NCI-H524 (cell line): ENCODE measurements at places on chromosomes 5 and 9.
A peak's percentile ranks its signal among the peaks of the same experiment; 100 is the strongest.

DNA sequence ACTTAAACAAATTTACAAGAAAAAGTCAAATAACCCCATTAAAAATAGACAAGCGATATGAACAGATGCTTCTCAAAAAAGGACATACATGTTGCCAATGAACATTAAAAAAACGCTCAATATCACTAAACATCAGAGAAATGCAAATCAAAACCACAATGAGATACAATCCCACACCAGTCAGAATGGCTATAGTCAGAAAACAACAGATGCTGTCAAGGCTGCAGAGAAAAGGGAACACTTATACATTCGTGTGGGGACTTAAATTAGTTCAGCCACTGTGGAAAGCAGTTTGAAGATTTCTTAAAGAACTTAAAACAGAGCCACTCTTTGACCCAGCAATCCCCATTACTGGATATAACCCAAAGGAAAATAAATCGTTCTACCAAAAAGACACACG, 10.8 kb downstream of the OR13F1 start:
- DNase-seq: no peak

- DNase-seq: no peak
Observed at GRCh38 chr9:112408275-112408674, 28.4 kb downstream of the HSDL2 start.

GRCh38 chr9:120696551-120697230, 17.6 kb downstream of the MEGF9 start:
- DNase-seq: no peak

GRCh38 chr5:137401946-137402345, 97.2 kb downstream of the SPOCK1 start:
- DNase-seq: peak; percentile 69

DNA sequence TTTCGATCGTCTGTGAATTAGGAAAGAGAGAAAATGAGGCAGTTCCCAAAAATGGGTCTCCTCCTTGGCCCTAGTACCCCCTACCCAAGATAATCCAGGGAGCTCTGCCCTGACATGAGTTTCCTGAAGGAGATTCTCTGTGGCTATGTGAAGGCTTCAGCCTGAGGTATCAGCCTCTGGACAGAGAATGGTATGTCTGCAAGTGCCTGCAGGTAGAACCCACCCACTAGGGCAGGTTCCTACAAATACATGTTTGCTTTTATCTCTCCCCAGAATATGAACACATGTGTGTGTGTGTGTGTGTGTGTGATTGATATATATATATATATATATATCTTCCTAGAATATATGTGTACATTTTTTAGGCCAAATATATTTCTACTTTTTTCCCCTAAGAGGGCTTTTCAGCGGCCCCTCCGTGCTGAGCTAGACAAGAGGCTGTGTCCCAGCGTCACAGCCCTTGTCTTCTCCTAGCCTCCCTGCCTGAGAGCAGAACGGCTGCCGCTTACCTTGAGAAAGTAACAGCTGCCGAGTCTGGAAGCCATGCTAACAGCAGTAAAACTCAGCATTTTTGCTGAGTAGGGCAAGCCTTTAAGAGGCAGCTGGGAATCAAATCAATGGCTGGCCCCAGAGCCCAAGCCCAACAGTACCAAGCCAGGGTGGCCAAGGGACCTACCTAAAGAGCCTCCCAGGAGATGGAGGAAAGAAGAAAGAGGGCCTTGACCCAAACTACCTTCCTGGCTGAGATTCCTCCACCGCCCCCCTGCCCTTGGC, 2.1 kb downstream of the BRINP1 start:
- peak; percentile 79 for DNase-seq

GRCh38 chr5:154482528-154483449, 4.8 kb upstream of the HAND1 start:
- DNase-seq: no peak

GRCh38 chr5:73892806-73893205, 266.8 kb downstream of the ARHGEF28 start:
- DNase-seq: no peak

- no peak for DNase-seq
Observed at GRCh38 chr9:122206118-122207046, 22.4 kb downstream of the LHX6 start.

DNA sequence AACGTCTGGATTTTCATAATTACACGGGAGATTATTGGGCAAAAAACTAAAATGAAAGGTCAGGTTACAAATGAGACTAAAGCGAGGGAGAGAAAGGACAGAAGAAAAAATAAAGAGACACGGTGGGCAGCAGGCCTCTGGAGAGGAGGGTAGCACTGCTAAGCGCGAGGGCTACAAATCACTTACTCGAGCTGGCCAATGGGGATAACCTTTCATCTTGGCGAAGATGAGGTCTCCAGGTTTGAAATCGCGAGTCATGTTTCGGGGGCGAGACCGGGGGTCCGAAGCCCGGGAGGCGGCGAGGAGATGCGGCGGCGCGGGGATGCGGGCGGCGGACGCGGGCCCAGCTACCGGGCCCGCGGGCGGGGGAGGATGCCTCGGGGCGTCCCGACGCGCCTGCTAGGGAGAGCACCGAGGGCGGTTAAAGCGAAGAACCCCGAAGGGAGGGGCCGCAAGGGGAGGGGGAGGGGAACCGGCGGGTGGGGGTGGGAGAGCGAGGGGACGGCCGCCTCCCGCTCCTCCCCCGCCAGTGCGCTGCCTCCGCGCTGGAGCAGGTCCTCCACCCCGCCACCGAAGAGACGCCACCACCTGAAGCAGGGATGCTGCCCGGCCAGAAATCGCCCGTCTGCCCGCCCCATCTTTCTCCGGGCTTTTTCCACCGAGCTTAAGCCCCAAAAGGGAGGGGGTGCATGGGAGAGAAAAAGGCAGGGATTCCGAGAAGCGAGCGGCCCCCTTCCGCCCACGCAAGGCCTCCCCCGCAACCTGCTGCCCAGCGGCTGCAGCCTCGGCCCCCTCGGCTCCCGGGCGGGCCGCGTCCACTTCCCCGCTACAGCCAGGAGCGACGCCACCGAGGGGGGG, 610 bp downstream of the PSIP1 start:
- peak; percentile 51 for DNase-seq

DNA sequence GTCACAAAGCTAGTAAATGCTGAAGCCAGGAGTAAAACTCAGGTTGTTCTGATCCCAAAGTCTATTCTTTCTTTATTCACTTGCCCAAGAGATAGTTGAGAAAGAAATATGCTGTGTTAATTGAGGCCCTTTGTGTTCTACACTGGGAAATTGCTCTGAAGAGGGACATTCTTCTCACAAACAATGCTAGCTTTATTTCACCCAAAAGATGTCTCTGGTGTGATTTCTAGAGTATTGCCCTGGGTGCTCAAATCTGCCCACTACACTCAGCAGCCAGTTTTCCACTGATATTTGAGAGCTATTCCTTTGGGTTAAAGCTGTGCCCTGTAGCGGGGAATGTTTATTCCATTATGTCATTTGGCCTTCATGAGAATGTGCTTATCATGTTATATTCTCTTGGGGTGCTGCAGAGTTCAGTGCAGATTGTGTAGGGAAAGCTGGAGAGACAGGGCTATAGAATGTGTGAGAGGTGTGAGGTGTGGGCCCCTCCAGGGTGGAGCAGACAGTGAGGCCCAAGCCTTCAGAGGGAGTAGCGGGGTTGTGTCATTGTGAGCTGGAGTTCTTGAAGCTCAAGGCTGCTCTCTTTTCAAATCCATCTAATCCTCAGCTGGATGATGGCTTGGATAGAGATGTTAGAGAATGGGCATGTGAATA, 21.0 kb upstream of the C5orf63 start:
- DNase-seq: no peak

- DNase-seq: no peak
Observed at GRCh38 chr5:135072387-135073281, 38.6 kb upstream of the PITX1 start.

- DNase-seq: no peak
Observed at GRCh38 chr5:40634154-40634553, 45.6 kb upstream of the PTGER4 start.

GRCh38 chr5:172574871-172575223, 66.2 kb upstream of the NEURL1B start:
- no peak for DNase-seq

- no peak for DNase-seq
Observed at GRCh38 chr9:14633148-14633547, 60.1 kb downstream of the ZDHHC21 start.

DNA sequence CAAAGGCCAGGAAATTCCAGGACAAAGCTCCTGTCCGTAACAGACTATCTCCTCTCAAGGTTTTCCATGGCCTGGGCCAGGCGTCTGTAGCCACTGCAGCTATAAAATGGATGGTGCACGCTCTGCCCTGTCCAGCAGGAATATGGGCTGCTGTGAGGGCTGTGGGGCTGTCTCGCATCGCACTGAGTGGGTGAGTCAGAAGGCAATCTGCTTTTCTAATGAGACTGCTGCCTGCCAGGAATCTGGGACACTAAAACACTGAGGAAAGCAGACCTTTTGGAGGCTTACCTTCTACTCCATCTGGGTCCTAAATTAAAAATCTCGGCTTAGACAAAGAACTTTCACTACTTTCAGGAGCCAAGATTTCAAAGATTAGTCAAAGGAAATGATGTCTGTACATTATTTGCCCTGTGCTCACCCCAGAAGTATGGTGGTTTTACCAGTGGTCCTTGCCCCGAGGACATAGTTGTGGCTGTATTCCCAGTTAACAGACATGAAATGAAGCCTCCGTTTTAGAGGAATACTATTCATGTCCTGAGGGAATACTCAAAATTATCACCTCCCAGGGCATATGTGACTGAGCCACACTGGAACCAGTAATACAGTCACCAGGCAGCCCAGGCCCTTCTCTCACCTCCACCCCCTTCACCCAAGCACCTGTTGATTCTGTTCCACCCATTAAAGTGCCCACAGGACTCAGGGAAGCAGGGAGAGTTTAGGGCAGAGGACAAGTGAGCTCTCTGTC, 56.4 kb downstream of the PFDN1 start:
- DNase-seq: no peak

- no peak for DNase-seq
Observed at GRCh38 chr5:131821221-131821620, 24.4 kb upstream of the FNIP1 start.

- DNase-seq: no peak
Observed at GRCh38 chr5:10729320-10730042, 31.6 kb downstream of the DAP start.

GRCh38 chr9:115397591-115398312, 279.8 kb upstream of the TNC start:
- DNase-seq: no peak

GRCh38 chr9:72362680-72363139, 2.3 kb downstream of the ZFAND5 start:
- no peak for DNase-seq

DNA sequence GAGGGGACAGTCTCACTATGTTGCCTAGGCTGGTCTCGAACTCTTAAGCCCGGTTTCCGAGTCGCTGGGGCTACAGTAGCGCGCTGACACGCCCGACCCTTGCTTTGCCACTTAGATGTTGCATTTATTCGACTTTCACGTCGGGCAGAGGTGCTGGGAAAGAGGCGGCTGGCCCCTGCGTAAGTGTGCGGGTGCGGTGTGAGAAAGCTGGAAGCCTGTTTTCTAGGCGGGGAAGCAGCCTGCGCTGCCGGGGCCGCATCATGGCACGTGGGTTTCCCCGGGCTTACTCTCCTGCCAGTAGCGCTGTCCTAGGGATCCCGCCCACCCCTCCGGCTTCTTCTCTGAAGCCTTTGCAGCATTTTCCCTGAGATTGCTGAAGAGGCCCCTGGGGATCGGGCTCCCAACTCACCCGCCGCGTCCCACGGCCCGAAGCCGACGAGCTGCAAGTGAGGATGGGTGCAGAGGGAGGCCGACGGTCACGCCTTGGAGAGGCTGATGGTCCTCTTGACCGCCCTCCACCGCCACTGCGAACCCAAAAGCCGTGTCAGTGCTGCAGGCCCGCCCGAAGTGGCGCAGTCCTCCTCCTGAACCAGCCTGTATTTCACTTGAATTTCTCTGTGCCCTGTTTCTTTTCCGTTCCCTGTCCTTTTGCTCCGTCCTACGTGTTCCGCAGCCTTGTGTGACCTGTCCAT, 5.8 kb upstream of the TRIM41 start:
- DNase-seq: no peak

GRCh38 chr5:175252234-175252805, 191.7 kb downstream of the DRD1 start:
- no peak for DNase-seq

- no peak for DNase-seq
Observed at GRCh38 chr5:140575309-140575708, 10.7 kb downstream of the SLC35A4 start.

DNA sequence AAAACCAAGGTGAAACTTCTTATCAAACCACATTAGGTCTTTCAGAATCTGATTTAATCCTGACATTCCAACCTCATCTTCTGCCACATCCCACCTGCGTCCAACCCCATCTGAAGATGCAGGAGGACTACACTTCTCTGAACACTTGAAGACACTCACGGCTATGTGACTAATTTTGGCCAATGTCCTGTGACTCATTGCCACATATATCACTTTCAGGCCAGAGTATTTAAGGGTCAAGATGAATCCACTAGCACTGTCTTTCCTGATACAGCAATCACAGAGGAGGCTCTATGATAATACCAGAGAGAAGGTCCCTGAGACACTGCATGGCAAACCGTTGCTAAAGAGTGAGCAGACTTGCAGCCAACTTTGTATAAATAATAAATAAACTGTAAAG, 323.4 kb downstream of the NR2F1-AS1 start:
- no peak for DNase-seq

DNA sequence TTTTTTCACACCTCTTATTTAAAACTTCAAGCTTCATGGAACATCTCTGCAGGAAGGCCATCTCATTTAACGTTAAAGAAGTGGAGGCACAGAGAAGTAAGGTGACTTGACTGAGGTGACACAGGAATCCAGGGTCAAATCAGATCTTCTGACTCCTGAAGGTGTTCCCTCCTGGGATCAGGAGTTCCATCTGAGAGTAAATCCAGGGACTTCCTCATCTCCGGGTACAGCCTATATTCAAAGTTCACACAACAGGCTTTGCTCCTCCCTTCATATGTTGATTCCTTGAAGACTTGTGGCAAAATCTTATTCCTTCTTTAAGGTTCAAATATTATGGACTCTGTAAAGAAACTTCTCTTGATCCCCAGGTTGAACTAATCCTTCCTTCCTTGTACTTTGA, 313.1 kb upstream of the CLINT1 start:
- DNase-seq: no peak

GRCh38 chr5:160071516-160071915, 47.7 kb downstream of the PWWP2A start:
- DNase-seq: peak; percentile 79

- DNase-seq: no peak
Observed at GRCh38 chr9:33120620-33121019, 44.1 kb upstream of the SMU1 start.

DNA sequence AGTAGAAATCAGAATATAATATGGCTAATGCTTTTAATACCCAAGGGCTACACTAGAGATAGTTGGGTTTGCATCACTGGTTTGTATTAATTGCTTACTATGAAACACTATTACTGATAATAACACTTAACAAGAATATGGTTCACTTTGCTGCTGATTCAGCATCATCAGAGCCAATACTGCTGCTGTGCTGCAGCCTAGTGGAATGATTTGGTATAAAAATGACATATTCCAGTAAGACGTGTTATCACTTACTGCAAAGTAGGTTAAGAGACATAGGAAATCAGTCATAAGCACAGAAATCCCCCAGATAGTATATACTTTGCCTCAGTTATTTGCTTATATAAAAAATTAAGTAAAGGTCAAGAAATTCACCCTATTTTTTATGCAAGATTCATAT, 2.8 kb downstream of the CDH10 start:
- peak; percentile 28 for DNase-seq

- DNase-seq: peak; percentile 70
Observed at GRCh38 chr5:179795863-179796833, 2.4 kb downstream of the LTC4S start.

- DNase-seq: no peak
Observed at GRCh38 chr5:53671447-53671846, 111.0 kb downstream of the NDUFS4 start.
